Effector memory CD8-positive, alpha-beta T cell (primary cell): ENCODE measurements at places on chromosomes 2 and 18.

GRCh38 chr18:66317243-66318090 is 286.4 kb downstream of the CDH19 start:
- H3K4me3 ChIP-seq, result no peak overlapping the region
- H3K27me3 ChIP-seq, result no peaks in the 10 kb centered on the region
- no peaks in the 10 kb centered on the region for H3K36me3 ChIP-seq
- H3K4me1 ChIP-seq, result no peaks in the 10 kb centered on the region

DNA sequence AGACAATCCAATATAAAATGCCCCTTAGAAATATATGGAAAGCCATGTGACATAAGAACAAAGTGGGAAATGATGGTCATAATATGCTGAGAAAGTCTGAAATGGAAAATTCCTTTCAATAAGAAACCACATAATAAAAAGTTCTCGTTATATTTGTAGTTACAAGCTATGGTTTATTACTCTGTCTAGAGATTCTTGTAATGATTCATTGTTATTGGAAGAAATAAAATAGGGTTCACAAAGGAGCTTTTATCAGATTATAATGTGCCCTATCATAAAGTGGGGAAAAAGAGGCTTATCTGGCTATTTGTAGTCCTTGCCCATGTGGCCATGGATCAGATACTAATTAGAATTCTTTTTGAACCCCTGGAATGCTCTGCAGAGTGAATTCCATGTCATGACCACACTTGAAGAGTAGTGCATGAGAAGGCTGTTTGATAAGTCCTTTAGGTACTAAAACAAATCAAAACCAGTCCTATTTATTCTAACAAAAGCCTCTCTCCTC is 420.7 kb upstream of the NRP2 start:
- H3K27ac ChIP-seq, result no peak overlapping the region
- H3K27me3 ChIP-seq, result no peaks in the 10 kb centered on the region
- H3K4me3 ChIP-seq, result no peak overlapping the region

DNA sequence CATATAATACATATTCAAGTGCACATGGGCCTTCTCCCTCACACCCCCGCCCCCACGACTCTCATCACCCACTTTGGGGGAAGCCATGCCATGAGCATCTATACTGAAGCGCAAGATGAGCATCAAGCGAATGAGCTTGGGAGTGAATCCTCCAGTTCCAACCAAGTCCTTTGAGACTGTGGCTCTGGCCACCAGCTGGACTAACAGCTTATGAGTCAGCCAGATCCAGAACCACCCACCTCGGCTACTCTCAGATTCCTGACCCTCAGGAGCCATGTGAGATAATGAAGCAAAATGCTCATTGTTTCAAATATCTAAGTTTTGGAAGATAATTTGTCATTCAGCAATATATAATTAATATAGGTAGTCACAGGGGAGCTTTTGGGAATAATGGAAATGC is 22.2 kb upstream of the IL1RL1 start:
- no peaks in the 10 kb centered on the region for H3K36me3 ChIP-seq
- no peak overlapping the region for H3K27ac ChIP-seq
- no peaks in the 10 kb centered on the region for H3K27me3 ChIP-seq
- no peak for DNase-seq
- no peak overlapping the region for H3K4me3 ChIP-seq

DNA sequence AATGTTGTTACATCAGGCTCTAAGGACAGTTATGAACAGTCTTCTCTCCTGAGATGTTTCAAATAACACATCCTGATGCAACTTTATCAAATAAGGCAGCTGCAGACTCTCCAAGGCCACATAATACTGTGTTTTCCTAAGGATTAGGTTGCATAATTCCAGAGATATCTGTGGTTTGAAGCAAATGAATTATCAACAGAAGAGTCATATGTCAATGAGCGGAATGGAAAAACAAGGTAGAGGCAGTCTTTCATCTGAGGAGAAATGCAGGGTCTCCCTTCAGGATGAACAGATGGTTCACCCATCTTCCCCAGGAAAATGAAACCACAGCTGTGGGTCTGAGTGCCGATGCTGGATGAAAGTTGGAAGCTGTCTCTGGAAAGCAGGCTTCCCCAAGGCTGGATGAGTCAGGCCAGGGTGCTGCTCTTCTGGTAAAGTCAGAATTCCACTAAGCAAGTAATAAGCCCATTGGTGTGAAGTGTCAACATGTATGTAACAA is 22.2 kb downstream of the LYG1 start:
- H3K27me3 ChIP-seq, result no peaks in the 10 kb centered on the region
- no peak overlapping the region for H3K27ac ChIP-seq
- peaks cover 5% of the 10 kb centered on the region for H3K36me3 ChIP-seq
- no peak for DNase-seq

- H3K27me3 ChIP-seq, result no peaks in the 10 kb centered on the region
- H3K27ac ChIP-seq, result no peak overlapping the region
- no peak for DNase-seq
- H3K36me3 ChIP-seq, result peaks cover 32% of the 10 kb centered on the region
These were observed 12.7 kb downstream of the ZNF24 start for GRCh38 chr18:35331367-35332087.

GRCh38 chr2:203994735-203995134 is 58.2 kb downstream of the ICOS start:
- no peaks in the 10 kb centered on the region for H3K27me3 ChIP-seq
- H3K4me1 ChIP-seq, result peaks cover 15% of the 10 kb centered on the region
- no peaks in the 10 kb centered on the region for H3K36me3 ChIP-seq
- no peak overlapping the region for H3K27ac ChIP-seq
- DNase-seq, result peak; percentile 26
- H3K4me3 ChIP-seq, result peak overlapping the region; percentile 43

GRCh38 chr18:50051288-50051687 is 143.7 kb downstream of the MYO5B start:
- H3K36me3 ChIP-seq, result peaks cover 3% of the 10 kb centered on the region
- H3K4me1 ChIP-seq, result no peaks in the 10 kb centered on the region
- H3K27ac ChIP-seq, result no peak overlapping the region

DNA sequence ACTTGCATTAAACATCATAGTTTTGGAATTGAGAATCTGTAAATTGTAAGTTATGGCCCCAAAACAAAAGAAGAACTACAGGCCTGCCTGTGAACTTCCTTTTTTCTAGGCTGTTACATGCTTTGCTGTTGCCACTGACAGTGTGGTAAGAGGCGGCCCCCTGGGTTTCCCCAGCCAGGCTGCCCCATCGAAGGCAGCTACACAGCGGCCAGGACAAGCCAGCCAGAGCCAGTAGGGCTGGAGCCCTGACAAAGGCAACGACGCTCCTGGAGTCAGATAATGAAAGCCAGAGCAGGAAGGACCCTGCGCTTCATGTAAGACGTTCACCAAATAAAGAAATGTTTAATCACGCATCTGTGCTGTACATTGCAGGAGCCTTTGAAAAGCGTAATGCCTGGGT is 55.0 kb downstream of the ANKRD44 start:
- peaks cover 55% of the 10 kb centered on the region for H3K4me1 ChIP-seq
- H3K36me3 ChIP-seq, result peaks cover 37% of the 10 kb centered on the region
- H3K27me3 ChIP-seq, result no peaks in the 10 kb centered on the region
- H3K27ac ChIP-seq, result peak overlapping the region; percentile 97

DNA sequence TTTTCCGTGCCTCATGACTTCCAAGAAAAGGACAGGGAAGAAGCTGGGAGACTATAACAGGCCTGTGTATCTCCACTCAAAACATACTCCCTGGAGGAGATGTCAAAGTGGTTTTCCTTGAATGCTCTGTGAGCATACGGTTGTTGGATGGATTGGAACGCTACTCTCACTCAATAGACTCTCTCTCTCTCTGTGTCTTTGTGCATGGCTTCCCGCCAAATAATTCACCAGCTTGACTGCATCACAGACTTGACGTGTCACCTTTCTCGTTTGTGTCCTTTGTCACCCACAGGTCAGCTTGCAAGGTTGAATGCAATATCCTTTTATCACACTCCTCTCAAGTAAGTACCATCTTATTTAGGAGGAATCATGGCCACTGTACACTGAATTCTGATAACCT is 156.8 kb upstream of the MAPRE2 start:
- no peaks in the 10 kb centered on the region for H3K36me3 ChIP-seq
- no peak overlapping the region for H3K27ac ChIP-seq
- DNase-seq, result no peak
- no peaks in the 10 kb centered on the region for H3K4me1 ChIP-seq

GRCh38 chr2:239152916-239153305 is 247.9 kb downstream of the HDAC4 start:
- H3K4me1 ChIP-seq, result peaks cover 16% of the 10 kb centered on the region
- DNase-seq, result no peak
- no peak overlapping the region for H3K27ac ChIP-seq
- no peaks in the 10 kb centered on the region for H3K27me3 ChIP-seq

GRCh38 chr2:241565411-241565810 is 6.9 kb downstream of the BOK start:
- H3K4me1 ChIP-seq, result no peaks in the 10 kb centered on the region
- no peak overlapping the region for H3K4me3 ChIP-seq
- H3K27me3 ChIP-seq, result peaks cover under 1% of the 10 kb centered on the region
- no peaks in the 10 kb centered on the region for H3K36me3 ChIP-seq

DNA sequence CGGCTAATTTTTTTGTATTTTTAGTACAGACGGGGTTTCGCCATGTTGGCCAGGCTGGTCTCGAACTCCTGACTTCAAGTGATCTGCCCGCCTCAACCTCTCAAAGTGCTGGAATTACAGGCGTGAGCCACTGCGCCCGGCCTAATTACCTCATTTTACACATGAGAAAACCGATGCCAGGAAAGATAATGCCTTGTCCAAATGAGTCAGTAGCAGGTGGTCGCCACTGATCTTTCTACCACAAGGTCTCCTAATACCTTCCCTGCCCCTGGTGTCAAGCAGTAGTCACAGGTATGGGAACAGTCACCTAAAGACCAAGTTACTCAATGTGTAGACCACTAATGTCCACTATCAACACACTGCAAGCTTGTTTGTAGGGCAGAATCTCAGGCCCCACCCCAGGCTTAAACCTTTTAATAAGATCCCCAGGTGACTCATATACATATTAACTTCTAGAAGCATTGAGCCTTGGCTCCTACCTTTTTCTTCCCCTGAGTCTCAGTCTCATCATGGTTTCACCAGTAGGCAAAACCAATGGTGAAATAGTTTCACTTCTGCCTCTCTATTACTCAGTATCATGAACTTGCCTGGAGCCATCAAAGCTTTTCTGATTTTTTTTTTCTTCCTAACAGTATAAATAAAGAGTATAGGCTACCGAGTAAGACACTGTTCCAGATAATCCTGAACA is 6.9 kb upstream of the EPB41L5 start:
- no peak for DNase-seq
- no peak overlapping the region for H3K4me3 ChIP-seq
- no peaks in the 10 kb centered on the region for H3K27me3 ChIP-seq
- H3K36me3 ChIP-seq, result peaks cover 4% of the 10 kb centered on the region

DNA sequence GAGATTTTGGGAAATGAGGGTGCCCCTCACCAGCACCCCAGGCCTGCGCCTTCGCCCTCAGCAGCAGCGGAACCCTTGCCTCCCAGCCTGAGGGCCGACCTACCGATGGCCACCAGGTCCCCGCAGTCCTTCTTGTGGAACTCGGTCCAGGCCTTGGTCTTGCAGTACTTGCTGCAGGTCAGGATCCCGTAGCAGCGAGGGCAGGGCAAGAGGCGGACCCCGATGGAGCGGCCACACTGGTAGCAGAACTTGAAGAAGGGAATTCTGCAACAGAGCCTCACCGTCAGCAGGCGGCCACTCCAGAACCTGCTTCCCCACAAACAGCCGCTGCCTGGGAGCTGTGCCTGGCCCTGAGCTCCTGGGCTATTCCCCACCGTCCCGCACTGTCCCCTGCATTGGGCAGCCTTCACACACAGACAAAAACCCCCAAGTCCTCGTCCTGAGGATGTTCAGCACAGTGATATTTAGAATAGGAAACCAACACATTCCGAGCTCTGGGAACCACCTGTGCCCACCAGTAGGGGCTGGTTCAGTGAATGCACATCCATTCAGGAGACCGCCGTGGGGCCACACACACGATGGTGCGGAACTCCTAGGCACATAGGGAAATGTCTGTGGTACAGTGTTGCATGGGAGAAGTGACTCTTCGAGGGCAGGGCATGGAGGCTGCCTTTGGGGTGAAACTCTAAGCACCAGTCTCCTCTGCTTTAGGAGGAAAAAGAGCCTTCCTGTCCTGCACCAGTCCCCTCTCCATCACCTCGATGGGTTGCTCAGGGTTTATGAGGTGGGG is 45.6 kb downstream of the GPC1 start:
- H3K36me3 ChIP-seq, result no peaks in the 10 kb centered on the region
- no peaks in the 10 kb centered on the region for H3K4me1 ChIP-seq
- H3K4me3 ChIP-seq, result no peak overlapping the region
- DNase-seq, result no peak
- no peak overlapping the region for H3K27ac ChIP-seq

DNA sequence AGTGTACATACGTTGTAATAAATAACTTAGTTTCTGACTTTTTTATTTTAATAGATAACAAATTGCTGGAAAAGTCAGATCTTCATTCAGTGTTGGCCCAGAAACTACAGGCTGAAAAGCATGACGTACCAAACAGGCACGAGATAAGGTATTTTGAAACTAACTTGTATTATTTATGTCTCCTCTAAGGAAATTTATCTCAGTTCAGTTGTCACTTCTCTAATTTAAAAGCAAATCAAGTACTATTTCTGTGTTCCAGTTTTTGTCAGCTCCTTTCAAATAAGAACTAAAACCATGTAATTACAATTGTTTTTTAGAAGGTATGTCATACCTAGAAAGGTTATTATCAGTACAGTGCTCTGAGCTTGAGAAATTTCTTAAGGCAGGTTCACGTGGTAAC is 4.6 kb downstream of the ATG16L1 start:
- H3K4me1 ChIP-seq, result peaks cover 56% of the 10 kb centered on the region
- DNase-seq, result no peak
- H3K27ac ChIP-seq, result no peak overlapping the region
- H3K4me3 ChIP-seq, result peak overlapping the region; percentile 64
- H3K27me3 ChIP-seq, result no peaks in the 10 kb centered on the region

DNA sequence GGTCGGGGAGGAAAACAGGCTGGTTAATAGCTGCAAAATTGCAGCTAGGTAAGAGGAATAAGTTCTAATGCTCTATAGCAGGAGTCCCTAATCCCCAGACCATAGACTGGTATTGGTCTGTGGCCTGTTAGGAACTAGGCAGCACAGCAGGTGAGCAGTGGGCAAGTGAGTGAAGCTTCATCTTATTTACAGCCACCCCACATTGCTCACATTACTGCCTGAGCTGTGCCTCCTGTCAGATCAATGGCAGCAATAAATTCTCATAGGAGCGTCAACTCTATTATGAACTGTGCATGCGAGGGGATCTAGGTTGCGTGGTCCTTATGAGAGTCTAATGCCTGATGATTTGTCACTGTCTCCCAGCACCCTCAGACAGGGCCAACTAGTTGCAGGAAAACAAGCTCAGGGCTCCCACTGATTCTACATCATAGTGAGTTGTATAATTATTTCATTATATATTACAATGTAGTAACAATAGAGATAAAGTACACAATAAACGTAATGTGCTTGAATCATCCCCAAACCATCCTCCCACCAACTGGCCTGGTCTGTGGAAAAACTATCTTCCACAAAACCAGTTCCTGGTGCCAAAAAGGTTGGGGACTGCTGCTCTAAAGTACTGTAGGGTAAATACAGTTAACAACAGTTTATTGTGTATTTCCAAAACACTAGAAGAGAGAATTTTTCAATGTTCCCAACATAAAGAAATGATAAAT is 91.7 kb upstream of the TFCP2L1 start:
- H3K4me3 ChIP-seq, result no peak overlapping the region
- no peak for DNase-seq
- H3K27ac ChIP-seq, result no peak overlapping the region
- no peaks in the 10 kb centered on the region for H3K4me1 ChIP-seq
